ENCODE measurements at places on chromosomes 5 and 9.

GRCh38 chr5:148853868-148854267 lies 27.5 kb downstream of the ADRB2 start:
- DNase-seq = no peak

DNA sequence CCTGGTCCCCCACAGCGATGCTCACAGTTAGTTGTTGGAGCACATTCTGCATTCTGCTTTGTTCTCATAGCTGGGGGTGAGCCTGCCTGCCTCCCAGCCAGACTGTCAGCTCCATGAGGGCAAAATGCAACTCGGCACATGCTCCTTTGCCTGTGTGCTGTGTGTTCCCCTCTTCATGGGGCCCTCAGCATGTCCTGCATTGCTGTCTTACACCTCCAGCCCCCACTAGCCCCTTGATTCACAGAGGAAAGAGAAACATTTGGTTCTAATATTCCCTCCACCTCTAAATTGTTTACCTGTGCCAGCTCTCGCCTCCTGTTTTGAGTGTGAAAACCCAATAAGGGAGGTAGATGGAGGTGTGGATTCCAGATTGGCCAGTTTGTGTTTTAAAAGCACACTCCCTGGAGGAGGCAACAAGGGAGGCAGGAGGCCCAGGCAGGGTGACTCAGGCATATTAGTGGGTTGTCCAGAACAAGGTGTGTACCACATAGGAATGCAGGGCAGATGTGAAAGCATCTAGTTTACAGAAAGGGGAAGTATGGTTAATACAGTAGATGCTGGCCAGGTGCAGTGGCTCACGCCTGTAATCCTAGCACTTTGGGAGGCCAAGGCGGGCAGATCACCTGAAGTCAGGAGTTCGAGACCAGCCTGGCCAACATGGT lies 224.6 kb downstream of the AGTPBP1 start:
- no peak for DNase-seq

GRCh38 chr5:9230355-9230754 lies 315.5 kb downstream of the SEMA5A start:
- DNase-seq = no peak

GRCh38 chr9:129596541-129597331 lies 24.2 kb downstream of the C9orf50 start:
- no peak for DNase-seq

GRCh38 chr9:98500337-98500919 lies 208.3 kb downstream of the GABBR2 start:
- DNase-seq = no peak

- DNase-seq = no peak
These were observed 50.0 kb downstream of the NACC2 start for GRCh38 chr9:136044971-136045594.

- no peak for DNase-seq
These were observed 39.1 kb upstream of the NOTCH1 start for GRCh38 chr9:136584934-136585333.

DNA sequence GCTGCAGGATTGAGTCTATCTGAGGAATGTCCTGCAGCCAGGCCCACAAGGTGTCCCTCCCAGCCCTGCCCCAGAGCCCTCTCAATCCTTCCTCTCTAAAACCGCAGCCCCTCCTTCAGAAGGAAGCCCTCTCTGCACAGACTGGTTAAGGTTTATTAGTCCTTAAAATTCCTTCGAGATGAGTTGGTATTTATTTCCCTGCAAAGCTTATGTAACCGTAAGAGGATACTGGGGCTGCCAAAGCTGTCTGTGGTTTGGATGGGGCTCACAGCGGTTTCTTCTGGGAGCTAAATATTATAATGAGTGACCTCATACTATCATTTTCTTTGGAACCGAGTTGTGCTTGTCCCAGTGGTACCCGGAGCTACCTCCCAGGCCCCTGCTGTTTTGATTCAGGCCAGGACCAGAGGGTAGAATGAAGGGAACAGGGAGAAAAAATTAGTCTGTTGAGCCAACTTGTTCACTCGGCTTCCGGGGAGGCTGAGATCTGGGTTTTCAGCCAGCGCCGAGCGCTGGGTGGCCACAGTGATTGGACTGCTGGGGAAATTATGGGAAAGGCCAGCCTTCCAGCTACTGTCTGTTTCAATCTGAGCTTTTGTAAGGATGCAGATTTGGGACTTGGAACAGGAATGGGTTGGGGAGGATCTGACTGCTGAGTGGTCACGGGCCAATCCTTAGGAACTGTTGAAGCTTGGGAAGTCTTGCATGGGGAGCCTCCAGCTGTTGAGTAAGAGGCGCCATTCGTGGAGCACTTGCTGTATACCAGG lies 107.5 kb downstream of the NDFIP1 start:
- no peak for DNase-seq

GRCh38 chr5:118882666-118883065 lies 105.7 kb downstream of the DTWD2 start:
- DNase-seq = no peak

- DNase-seq = no peak
These were observed 380.1 kb downstream of the IRX2 start for GRCh38 chr5:2371419-2371710.

- no peak for DNase-seq
These were observed 475.3 kb upstream of the RIOK2 start for GRCh38 chr5:97658116-97658900.

DNA sequence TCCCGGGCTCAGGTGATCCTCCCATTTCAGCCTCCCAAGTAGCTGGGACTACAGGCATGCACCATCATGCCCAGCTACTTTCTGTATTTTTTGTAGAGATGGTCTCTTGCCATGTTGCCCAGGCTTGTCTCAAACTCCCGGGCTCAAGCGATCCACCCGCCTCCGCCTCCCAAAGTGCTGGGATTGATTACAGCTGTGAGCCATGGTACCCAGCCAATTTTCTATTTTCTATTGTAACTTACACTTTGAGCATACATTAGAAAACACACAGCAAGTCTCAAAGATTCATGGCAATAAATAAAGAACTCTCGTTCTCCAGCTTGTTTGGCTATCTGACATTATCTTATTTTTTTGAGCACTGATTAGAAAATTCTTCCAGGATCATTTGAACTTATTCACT lies 228.7 kb downstream of the ADAMTS6 start:
- no peak for DNase-seq

DNA sequence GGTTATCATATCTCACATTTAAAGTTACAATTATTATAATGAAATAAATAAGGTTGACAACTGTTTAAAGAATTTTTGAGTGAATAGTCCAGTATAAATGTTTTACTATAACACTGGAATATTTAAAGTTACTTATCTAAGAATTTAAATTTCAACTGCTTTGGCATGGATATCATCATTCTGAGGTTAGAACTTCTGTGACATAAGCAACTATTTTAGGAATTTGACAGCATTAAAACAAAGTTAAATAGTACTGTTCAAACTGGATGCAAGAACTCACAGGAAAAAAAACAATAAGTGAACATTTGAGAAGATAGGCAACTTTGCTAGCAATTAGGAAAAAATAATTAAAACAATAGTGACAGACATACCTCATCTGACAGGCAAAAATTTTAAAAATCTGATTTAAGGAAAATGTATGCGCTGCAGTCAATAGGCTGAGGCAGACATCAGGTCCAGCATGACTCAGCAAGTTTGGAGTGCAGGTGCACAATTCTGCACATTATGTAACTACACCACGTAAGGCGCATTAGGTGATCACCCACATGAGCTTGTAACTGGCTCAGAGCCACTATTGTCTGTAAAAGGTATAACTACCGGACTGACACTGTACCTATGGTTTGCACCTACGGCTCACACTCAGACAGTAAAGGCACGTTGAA lies 180.6 kb downstream of the PDE4D start:
- DNase-seq = no peak

DNA sequence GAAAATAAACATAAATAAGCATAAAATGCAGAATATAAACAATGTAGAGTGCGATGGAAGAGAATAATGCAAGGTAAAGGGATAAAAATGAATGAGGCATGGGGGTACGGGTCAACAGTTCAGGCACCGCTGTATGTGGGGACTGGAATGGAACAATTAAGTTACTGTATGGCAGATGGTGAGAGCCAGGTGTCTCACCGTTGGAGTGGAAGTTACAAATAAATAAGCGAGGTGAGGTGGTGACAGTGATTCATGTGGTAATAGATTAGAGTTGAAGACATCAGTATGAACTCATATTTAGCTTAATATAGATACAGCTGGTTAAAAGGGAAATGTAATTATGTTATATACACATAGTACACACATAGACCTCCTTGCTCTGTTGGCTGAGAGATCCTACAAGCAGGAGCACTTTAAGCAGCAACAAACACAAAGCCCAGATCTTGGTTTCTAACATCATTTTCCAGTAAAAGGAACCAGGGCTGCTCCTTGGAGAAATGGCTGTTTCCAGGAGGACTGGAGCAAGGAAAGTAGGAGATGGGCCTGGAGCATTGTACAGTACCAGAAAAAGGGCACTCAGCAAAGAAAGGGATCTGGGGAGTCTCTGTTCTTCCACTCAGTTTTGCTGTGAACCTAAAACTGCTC lies 2.4 kb upstream of the OMD start:
- DNase-seq = no peak

- no peak for DNase-seq
These were observed 20.7 kb upstream of the C5orf47 start for GRCh38 chr5:173968154-173968797.

DNA sequence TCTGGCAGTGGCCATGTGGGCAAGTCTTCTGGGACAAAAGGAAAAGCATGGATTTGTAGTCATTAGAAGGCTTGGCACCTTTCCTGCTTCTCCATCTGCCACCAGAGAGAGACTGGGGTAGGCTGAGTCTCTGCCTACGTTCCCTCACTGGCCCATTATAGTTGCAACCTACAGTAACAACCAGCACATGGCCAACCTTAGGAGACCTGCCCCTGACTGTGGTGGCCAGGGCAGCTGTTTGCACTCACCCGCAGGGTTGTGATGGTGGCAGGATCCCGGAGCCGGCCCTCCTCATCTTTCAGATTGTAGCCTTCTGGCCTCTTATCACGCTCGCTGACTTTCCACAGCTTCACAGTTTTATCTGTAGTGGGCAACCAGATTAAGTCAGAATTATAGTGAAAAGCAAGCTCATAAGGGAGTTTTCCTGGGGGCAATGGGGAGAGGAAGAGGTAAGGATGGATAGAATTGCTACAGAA lies 174.9 kb upstream of the GPR151 start:
- no peak for DNase-seq

- DNase-seq = no peak
These were observed 20.0 kb upstream of the GDNF start for GRCh38 chr5:37859805-37860204.

DNA sequence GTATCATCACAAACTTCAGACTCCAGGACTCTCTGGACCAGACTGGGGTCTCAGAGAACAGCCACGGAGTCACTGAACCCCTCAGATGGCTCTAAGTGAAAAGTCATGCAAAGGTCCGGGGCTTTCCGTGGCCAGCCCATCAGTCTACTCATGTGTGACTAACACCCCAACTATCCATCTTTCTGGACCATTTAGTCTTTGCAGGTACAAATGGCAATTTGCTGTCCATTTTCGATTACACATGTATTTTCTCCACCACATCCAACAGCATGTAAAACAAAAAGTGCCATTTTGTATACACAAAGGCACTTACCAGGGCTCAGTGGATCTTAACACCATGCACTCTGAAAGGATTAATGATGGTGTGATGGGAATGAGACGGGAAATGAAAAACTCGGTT lies 387.7 kb downstream of the BNC2 start:
- no peak for DNase-seq

DNA sequence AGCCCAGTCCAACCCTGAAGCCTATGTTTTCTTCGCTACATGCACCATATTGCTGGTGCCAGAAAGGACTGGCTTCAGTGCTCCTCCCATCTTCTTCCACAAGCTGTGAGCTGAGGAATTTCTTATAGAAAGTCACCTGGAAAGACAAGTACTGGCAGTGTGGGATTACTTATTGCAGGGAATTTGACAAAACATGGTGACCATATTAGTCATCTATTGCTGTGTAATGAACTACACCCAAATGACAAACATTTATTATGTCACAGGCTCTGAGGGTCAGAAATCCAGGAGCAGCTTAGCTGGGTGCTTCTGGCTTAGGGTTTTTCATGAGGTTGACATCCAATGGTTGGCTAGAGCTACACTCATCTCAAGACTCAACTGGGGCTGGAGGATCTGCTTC lies 75.5 kb downstream of the ENTREP1 start:
- DNase-seq = no peak

DNA sequence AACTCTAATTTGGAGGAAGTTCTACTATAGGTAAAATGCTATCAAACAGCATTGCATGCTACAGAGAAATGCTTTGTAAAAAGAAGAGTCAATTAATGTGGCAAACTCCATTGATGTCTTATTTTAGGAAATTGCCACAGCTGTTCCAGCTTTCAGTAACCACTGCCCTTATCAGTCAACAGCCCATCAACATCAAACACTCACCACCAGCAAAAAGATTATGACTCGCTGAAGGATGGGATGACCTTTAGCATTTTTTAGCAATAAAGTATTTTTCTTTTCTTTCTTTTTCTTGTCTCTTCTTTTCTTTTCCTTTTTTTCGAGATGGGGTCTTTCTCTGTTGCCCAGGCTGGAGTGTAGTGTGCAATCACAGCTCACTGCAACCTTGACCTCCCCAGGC lies 26.0 kb downstream of the CRHBP start:
- DNase-seq = no peak

DNA sequence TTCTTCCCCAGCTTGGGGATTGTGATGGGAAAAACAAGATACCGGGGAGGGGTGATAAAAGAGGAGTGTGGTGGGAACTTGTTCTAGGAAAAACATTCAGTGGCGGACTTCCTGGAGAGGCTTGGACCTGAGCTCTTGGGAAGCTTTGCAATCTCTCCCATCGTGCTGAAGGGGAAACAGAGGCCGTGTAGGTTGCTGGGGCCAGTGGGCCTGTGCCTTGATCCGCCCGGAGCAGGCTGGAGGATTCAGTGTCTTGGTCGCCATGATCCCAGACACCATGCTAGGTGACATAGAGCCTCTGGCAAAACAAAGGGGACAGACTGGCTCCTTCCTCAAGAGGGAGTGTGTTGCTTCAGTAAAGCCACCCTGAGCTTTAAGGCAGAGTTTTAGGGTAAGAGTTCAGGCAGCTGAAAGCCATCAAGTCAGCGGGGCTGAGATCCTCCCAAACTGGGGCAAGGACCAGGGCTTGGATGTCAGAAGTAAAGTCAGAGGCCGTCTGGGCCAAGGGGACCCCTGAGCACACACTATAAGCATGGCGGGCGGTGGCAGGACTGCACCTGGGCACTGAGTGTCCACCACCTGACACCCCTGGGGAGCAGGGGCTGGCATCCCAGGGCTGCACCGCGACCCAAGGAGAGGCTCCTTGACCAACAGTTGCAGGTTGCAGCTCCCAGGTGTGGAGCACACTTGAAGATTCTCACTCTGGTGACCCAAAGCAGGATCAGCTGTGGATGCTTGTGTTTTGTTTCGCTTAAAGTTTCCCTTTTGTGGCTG lies 44.7 kb downstream of the TRIP13 start:
- no peak for DNase-seq

DNA sequence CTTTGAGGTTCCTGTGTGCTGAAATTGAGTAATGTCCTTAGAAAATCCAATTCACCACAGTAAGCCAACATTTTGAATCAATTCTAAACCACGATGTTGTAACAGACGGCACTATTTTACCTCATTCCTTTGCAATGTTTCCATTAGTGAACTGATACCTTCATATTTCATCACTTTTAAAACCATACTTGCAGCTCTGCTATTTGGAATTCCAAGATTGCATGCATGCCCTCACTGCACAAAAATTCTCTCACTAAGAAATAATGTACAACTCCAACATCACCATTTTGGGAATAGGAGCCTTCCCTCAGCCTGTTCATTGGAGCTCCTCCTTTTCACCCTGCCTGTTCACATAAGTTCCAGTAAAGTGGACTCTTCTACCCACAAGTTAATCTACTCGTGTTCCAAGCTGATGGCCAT lies 74.8 kb upstream of the TGFBR1 start:
- no peak for DNase-seq

Data from activated CD4-positive, alpha-beta T cell treated with anti-CD3 and anti-CD28 coated beads for 24 hours (primary cell).